ENCODE measurements at places on chromosomes 12 and 14. TPM values are rescaled to one million over a fixed set of nuclear protein-coding genes. Genes with fewer than 3 reads are reported as not detected.

- DNase-seq: no peak
- H3K4me3 ChIP-seq: no peak overlapping the region
- H3K4me1 ChIP-seq: no peaks in the 10 kb centered on the region
- H3K27me3 ChIP-seq: peaks cover 12% of the 10 kb centered on the region
- no peaks in the 10 kb centered on the region for H3K36me3 ChIP-seq
Observed at GRCh38 chr14:81363746-81364378, 36.3 kb downstream of the STON2 start.

DNA sequence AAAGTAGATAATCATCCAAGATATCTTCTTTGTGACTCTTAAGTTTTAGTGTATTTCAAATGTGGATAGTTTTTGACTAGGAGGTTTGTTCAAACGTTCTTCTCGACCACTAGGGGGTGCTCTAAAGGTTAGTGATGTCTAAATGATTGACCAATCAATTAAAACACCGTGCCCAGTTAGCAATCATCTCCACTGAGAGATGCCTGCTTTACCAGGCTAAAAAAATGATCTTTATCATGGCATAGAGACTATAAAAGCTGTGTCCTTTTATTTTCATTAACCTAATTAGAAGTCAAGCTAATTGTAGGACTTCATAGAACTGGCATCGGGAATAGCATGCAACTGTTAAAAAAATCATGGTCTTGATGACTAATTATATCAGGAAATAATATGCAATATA lies 153.9 kb downstream of the PRKCH start:
- DNase-seq: no peak
- H3K27me3 ChIP-seq: no peaks in the 10 kb centered on the region
- peaks cover 84% of the 10 kb centered on the region for H3K4me1 ChIP-seq
- H3K4me3 ChIP-seq: no peak overlapping the region
- no peaks in the 10 kb centered on the region for H3K36me3 ChIP-seq

TPH2 gene
- not detected for total RNA-seq

MANSC1 gene
- total RNA-seq: 14.3 TPM

DNA sequence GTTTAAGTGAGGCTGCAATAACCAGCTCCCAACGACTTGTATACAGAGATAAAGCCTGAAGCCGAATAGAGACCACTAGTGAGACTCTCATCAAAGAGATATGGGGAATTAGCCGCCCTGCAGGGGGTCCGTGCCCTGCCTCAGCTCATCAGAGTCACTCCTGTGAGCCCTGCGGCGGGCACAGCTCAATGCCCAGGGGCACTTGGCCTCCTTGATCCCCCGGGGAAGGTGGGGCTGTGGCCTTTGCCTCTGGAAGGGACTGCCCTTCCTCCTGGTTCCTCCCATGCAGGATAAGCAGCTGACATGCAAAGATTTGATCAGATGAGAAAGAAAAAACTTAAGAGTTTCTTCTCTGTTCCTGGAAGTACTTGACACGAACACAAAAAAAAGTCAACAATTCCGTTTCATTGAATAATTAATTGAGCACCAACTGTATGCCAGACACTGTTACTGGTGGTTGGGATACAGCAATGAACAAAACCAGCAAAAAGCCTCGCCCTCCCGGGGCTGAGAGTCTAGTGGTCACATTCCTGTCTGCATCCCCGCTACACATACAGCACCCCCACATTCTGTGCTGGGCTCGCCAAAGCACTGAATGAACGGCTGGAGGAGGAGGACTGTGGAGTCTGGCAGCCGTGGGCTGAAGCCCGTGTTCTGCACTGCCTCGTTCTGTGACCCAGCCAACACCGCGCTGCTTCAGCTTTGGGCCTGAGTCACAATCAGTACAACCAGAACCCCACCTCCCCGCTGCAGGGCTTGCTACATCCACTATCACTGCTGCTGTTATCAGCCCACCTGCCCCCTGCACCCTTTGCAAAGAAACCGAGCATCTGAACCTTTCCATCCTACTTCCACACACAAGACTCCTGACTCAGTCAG lies 10.3 kb downstream of the TTC7B start:
- peaks cover 17% of the 10 kb centered on the region for H3K4me1 ChIP-seq
- DNase-seq: no peak
- H3K4me3 ChIP-seq: no peak overlapping the region
- H3K27ac ChIP-seq: no peak overlapping the region
- H3K27me3 ChIP-seq: no peaks in the 10 kb centered on the region

GRCh38 chr12:130791629-130792028 lies 47.4 kb downstream of the STX2 start:
- H3K4me3 ChIP-seq: no peak overlapping the region
- no peaks in the 10 kb centered on the region for H3K27me3 ChIP-seq
- no peak for DNase-seq
- peaks cover 15% of the 10 kb centered on the region for H3K4me1 ChIP-seq
- H3K27ac ChIP-seq: no peak overlapping the region
- H3K36me3 ChIP-seq: peaks cover 16% of the 10 kb centered on the region

SLC38A4 gene
- 11.3 TPM for total RNA-seq
